Type B pancreatic cell (in vitro differentiated cells): ENCODE measurements at places on chromosomes 3 and 15. TPM values are rescaled to one million over a fixed set of nuclear protein-coding genes. Genes with fewer than 3 reads are reported as not detected.

GRCh38 chr15:88833731-88834100 is 30.5 kb downstream of the ACAN start:
- no peak overlapping the region for H3K4me3 ChIP-seq
- no peak overlapping the region for H3K27ac ChIP-seq
- no peaks in the 10 kb centered on the region for H3K27me3 ChIP-seq
- no peaks in the 10 kb centered on the region for H3K4me1 ChIP-seq

DNA sequence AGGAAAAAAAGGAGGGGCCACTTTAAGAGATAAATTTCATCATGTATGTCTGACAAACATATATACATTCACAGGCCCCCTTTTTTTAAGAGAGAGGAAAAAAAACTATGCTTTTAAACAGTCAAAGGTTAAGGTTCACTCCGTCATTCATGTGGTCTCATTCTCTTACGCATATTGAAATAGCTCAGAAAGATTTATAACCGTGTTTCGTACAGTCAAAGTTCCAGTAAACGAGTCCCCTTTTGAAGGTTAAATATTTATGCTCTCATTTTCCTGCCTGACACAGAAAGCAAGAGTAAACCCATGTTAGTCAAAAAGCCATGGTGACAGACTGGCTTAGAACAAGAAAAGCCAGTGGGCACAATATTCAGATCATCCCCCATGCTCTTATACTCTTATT is 248.0 kb upstream of the ARRDC4 start:
- no peak for DNase-seq
- H3K27me3 ChIP-seq = no peaks in the 10 kb centered on the region
- no peak overlapping the region for H3K4me3 ChIP-seq
- H3K27ac ChIP-seq = no peak overlapping the region
- H3K4me1 ChIP-seq = no peaks in the 10 kb centered on the region
- no peaks in the 10 kb centered on the region for H3K36me3 ChIP-seq

- H3K27ac ChIP-seq = no peak overlapping the region
- DNase-seq = no peak
- peaks cover 10% of the 10 kb centered on the region for H3K4me1 ChIP-seq
- H3K27me3 ChIP-seq = peaks cover 20% of the 10 kb centered on the region
- H3K4me3 ChIP-seq = no peak overlapping the region
Measured at GRCh38 chr3:42425736-42426407, 15.5 kb upstream of the LYZL4 start.

DNA sequence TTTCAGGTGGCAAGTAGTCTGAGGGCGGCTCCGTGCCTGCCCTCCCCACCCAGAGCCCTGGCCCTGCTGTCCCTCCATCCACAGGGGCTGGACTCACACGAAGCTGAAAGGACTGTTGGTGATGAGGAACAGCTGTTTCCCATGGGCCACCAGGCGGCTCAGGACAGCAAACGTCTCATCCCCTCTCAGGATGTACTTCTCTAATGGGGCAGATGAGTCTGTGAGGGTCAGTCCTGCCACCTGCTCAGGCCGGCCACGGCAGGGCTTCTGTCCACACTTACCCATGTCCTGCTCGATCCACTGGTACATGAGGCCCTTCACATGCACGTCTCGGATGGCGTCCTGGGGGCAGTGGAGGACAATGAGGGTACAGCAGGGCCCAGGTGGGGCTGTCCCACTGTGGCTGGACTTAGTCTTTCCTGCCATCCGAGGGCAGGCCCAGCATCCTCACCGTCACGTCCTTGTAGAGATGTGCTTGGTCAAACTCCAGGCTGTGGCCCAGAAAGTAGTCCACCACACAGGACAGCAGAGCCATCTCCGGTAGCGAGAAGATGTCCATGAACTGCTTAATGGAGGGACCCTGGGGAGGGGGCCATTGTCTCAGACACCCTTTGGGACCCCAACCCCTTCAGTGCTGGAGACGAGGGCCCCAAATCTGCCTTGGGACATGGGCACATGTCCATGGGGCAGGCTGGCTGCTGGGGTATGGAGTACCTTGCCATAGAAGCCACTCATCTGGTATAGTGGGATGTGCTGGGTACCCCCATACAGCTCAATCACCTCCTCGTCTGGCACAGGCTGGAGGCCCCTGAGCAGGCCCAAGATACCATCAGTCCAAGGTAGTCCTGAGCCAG is 5.7 kb downstream of the NT5DC2 start:
- no peaks in the 10 kb centered on the region for H3K27me3 ChIP-seq
- H3K27ac ChIP-seq = no peak overlapping the region
- H3K4me3 ChIP-seq = no peak overlapping the region
- H3K36me3 ChIP-seq = peaks cover 10% of the 10 kb centered on the region
- peaks cover 7% of the 10 kb centered on the region for H3K4me1 ChIP-seq
- DNase-seq = no peak

DNA sequence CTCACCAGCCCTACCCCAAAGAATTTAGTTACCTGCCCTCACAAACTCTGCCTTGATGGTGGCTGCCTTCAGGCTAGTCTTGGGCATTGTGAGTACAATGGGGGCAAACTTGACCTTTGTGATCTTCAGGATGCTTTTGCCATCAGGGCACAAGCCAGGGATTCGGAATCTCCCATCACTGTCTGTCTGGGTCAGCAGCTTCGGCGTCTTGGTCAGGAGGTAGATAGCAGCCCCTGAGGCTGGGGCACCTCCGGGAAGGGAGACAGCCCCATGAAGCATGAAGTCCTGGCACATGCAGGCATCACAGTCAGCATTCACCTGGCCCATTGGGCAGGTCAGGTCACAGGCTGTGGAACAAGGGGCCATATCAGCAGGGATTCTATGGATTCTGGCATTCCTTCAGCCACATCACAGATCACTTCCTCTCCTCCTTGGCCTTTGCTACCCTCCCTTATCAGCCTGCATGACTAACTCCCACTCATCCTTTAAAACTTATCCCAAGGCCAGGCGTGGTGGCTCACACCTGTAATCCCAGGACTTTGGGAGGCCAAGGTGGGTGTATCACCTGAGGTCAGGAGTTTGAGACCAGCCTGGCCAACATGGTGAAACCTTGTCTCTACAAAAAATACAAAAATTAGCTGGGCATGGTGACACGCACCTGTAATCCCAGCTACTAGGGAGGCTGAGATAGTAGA is 6.9 kb downstream of the CILP start:
- H3K4me1 ChIP-seq = peaks cover 11% of the 10 kb centered on the region
- H3K36me3 ChIP-seq = no peaks in the 10 kb centered on the region
- no peak overlapping the region for H3K4me3 ChIP-seq
- DNase-seq = no peak
- no peak overlapping the region for H3K27ac ChIP-seq
- no peaks in the 10 kb centered on the region for H3K27me3 ChIP-seq

- peaks cover 24% of the 10 kb centered on the region for H3K4me1 ChIP-seq
- no peak for DNase-seq
- H3K27ac ChIP-seq = peak overlapping the region; percentile 31
- no peak overlapping the region for H3K4me3 ChIP-seq
- H3K36me3 ChIP-seq = no peaks in the 10 kb centered on the region
Measured at GRCh38 chr3:36813305-36813704, 49.0 kb upstream of the DCLK3 start.

DNA sequence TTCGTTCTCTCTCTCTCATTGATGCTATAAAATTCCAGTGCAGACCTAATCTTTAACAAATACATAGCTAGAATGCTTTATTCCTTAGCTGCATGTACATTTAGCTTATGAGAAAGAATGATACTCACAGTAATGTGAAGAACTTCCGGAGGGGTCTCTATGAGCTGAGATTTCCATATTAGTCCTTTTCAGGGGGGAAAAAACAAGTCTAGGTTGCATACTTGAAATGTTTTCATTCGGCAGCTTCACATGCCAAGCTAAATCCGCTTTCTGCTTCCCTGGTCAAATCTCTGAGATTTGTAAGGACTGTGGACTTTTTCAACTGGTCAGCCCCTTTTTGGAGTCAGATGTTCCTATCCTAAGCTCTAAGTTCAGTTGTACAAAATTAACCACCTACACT is 111.5 kb upstream of the COL8A1 start:
- H3K27ac ChIP-seq = no peak overlapping the region
- no peaks in the 10 kb centered on the region for H3K36me3 ChIP-seq
- peaks cover 6% of the 10 kb centered on the region for H3K27me3 ChIP-seq
- H3K4me3 ChIP-seq = no peak overlapping the region

DNA sequence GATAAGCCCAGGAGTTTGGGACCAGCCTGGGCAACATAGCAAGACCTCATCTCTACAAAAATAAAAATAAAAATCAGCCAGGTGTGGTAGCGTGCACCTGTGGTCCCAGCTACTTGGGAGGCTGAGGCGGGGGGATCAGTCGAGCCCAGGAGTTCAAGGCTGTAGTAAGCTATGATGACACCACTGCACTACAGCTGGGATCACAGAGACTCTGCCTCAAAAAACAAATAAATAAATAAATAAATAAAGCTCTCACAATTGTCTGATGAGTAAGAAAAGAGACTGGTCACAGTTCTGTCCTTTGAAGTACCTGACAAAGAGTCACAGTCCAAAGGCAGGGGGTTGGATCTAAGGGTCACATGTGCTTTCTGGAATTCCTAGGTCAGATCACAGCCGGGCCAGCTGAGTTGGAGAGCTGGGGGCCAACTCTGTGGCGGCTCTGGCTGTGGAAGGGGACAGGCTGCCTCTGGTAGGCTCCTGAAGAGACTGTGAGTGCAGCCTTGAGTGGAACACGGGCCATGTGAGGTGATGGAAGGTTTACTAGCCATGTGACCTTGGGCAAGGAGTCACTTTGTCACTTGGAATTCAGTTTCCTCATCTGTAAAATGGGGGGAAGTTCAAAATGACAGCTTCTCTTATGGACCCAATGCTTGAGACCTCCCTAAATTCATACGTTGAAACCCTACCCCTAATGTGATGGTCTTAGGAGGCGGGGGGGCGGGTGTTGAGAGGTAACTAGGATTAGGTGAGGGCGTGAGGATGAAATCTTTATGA is 47.2 kb downstream of the WHAMM start:
- no peak overlapping the region for H3K27ac ChIP-seq
- H3K4me1 ChIP-seq = peaks cover 19% of the 10 kb centered on the region
- H3K27me3 ChIP-seq = no peaks in the 10 kb centered on the region
- no peak overlapping the region for H3K4me3 ChIP-seq

GRCh38 chr3:125594125-125594524 is 1.2 kb downstream of the OSBPL11 start:
- H3K4me3 ChIP-seq = peak overlapping the region; percentile 95
- peak overlapping the region; percentile 92 for H3K27ac ChIP-seq
- peaks cover 4% of the 10 kb centered on the region for H3K36me3 ChIP-seq
- DNase-seq = no peak

DNA sequence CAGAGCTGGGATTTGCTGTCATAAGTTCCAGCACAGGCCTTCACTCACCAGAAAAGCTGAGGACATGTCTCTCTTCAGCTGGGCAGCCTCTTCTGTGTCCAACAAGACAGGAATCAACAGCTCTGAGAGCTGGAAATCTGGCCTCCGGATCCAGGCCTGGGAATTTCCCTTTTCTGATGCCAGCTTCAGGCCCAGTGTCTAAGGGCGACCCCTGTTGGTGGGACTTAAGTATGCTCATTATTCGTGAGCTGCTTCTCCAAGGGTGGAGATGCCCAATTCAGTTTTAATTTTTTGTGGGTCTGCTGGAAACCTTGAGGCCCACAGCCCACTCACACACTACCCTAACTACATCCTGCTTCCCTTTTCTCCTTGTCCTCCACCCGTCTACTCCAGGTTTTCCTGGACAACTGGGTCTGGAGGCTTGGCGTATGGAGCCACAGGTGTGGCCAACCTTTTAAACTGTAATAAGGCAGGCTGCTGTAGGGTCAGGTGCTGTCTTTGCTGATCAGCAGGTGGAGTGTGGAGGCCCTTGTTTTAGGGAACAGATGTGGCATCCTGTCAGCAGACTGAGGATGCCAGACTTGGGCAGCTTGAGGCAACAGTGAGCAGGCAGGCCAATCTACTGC is 2.6 kb upstream of the CEMIP start:
- no peak for DNase-seq
- H3K27ac ChIP-seq = peak overlapping the region; percentile 86
- peaks cover 26% of the 10 kb centered on the region for H3K27me3 ChIP-seq
- H3K36me3 ChIP-seq = no peaks in the 10 kb centered on the region

GRCh38 chr3:8606701-8607231 is 37.8 kb downstream of the SSUH2 start:
- peaks cover 19% of the 10 kb centered on the region for H3K4me1 ChIP-seq
- no peaks in the 10 kb centered on the region for H3K36me3 ChIP-seq
- no peak for DNase-seq
- H3K27ac ChIP-seq = no peak overlapping the region

- H3K27ac ChIP-seq = no peak overlapping the region
- no peaks in the 10 kb centered on the region for H3K4me1 ChIP-seq
- DNase-seq = no peak
- peaks cover 8% of the 10 kb centered on the region for H3K27me3 ChIP-seq
Measured at GRCh38 chr15:38696109-38696727, 131.6 kb upstream of the RASGRP1 start.

GRCh38 chr15:67150023-67150860 is 84.8 kb downstream of the SMAD3 start:
- peak overlapping the region; percentile 76 for H3K4me3 ChIP-seq
- H3K36me3 ChIP-seq = peaks cover 7% of the 10 kb centered on the region
- H3K27me3 ChIP-seq = no peaks in the 10 kb centered on the region

DNA sequence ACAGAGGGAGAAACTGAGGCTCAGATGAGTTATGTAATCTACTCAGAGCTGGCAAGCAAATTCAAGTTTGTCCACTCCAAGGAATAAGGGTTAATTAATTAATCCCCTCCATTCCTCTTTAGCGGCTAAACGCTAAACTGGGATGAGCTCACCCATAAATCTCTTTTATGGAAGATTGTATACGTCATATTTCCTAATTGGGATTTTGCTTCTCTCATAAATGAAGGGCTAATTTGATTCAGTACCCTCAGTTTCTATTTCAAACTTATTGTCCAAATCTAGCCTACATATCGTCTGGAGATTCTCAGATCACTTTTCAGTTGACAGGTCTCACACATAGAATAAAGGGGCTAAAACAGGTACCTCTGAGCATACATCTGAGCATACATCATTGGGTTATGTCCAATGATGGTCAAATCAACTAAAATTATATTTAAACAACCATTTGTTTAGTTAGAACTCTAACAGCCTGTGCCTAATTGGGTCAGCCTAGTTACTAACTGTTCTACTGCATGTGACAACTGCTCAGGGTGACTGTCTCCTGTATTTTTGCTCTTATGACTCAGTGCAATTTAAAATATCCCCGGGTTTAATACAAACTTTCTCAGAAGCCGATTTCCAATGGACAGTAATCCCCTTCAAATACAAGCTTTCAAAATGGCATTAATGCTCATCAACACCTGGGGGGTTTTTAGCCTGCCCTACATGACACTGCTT is 57.6 kb upstream of the PLXND1 start:
- H3K27me3 ChIP-seq = no peaks in the 10 kb centered on the region
- no peak for DNase-seq
- H3K36me3 ChIP-seq = peaks cover 19% of the 10 kb centered on the region
- peak overlapping the region; percentile 97 for H3K27ac ChIP-seq
- peaks cover 17% of the 10 kb centered on the region for H3K4me1 ChIP-seq

DNA sequence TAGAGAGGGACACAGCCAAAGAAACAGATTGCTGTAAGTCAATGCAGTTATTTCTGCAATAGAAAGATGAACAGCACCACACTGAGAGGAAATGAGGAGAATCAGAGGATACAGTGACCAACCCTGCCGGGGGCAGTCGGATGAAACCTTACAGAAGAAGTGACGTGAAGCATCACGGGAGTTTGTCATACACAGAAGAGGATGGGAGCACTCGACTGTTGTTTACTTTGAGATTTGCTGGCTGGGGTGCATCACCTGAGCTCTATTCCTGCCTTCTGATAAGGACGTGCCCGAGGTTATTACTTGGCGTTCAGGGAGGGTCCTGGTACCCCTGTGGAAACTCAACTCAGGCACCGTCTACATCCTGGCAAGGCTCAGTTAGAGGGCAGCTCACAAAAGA is 45.4 kb downstream of the MAGEF1 start:
- peaks cover 2% of the 10 kb centered on the region for H3K27me3 ChIP-seq
- DNase-seq = no peak
- no peaks in the 10 kb centered on the region for H3K36me3 ChIP-seq
- no peak overlapping the region for H3K4me3 ChIP-seq
- peaks cover 49% of the 10 kb centered on the region for H3K4me1 ChIP-seq
- H3K27ac ChIP-seq = no peak overlapping the region

Gene GOLGA8G
- total RNA-seq = not detected in 2 replicates

Gene CTXN2
- not detected in 2 replicates for total RNA-seq

Gene TMEM212
- not detected in 2 replicates for total RNA-seq

Gene KLF15
- total RNA-seq = 2.4 and 7.9 TPM in 2 replicates
